ENCODE measurements at places on chromosomes 6 and 20. TPM values are rescaled to one million over a fixed set of nuclear protein-coding genes. Genes with fewer than 3 reads are reported as not detected.
A peak's percentile ranks its signal among the peaks of the same experiment; 100 is the strongest.

DNA sequence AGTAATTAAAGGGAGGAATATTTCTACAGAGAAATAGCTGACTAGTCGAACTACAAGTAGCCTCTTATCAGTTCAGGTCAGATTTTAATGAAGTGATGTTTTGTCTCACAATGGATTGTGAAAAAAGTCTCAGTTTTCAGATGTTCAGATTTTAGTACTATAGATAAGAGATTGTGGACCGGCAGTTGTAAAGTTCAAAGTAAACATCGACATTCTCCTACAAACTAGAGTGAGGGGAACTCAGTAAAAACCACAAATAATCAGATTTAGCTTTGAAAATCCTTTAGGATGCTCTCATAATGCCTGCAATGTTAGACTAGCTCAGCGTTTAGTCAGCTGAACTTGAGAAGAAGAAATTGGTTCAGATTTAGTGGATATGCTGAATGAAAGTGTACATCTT is 39.9 kb downstream of the RCAN2 start:
- H3K27me3 ChIP-seq, result no peaks in the 10 kb centered on the region
- no peak overlapping the region for H3K4me3 ChIP-seq
- no peaks in the 10 kb centered on the region for H3K36me3 ChIP-seq
- peaks cover 39% of the 10 kb centered on the region for H3K4me1 ChIP-seq
- peak overlapping the region; percentile 86 for H3K27ac ChIP-seq
- no peak for DNase-seq

GRCh38 chr20:845941-846893 is 12.7 kb downstream of the FAM110A start:
- no peak for DNase-seq
- no peaks in the 10 kb centered on the region for H3K36me3 ChIP-seq
- H3K27me3 ChIP-seq, result no peaks in the 10 kb centered on the region
- H3K4me3 ChIP-seq, result no peak overlapping the region

GRCh38 chr20:46206992-46207549 is 89.0 kb downstream of the CD40 start:
- H3K36me3 ChIP-seq, result no peaks in the 10 kb centered on the region
- peaks cover 5% of the 10 kb centered on the region for H3K4me1 ChIP-seq
- H3K4me3 ChIP-seq, result no peak overlapping the region
- DNase-seq, result no peak
- no peaks in the 10 kb centered on the region for H3K27me3 ChIP-seq

GRCh38 chr6:53682632-53683031 is 17.1 kb upstream of the KLHL31 start:
- no peak for DNase-seq
- no peaks in the 10 kb centered on the region for H3K27me3 ChIP-seq
- H3K36me3 ChIP-seq, result no peaks in the 10 kb centered on the region
- H3K4me3 ChIP-seq, result no peak overlapping the region
- no peaks in the 10 kb centered on the region for H3K4me1 ChIP-seq
- H3K27ac ChIP-seq, result no peak overlapping the region

GRCh38 chr6:31271641-31272357 is at the start of gene HLA-C:
Gene HLA-C (minus strand): TSS chr6:31272092. CDS start chr6:31272071, 21 bp downstream.
- peak within 1 kb of the TSS; percentile 80 for H3K4me3 ChIP-seq
- peak within 1 kb of the TSS; percentile 96 for H3K27ac ChIP-seq
- DNase-seq, result peak; percentile 79
- H3K36me3 ChIP-seq, result no peaks in the 10 kb centered on the region
- H3K27me3 ChIP-seq, result no peaks in the 10 kb centered on the region

DNA sequence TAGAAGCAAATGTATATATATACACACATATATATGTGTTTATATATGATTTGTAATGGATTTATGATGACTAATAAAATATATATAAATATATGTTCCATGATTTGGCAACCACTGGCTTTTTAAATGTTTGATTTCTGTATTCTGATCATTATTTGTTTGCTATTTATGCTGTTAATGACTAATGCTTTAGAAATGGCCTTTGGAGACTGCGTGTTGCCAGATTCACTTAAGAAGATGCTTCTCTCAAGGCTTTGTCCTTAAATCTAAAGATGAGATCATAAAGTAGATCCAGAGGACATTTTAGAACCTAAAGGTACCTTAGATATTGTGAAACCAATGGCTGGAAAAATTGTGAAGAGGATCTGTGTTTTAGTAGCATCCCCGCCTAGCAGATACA is 116.0 kb upstream of the SUPT3H start:
- no peak overlapping the region for H3K27ac ChIP-seq
- no peak for DNase-seq
- H3K4me1 ChIP-seq, result no peaks in the 10 kb centered on the region

DNA sequence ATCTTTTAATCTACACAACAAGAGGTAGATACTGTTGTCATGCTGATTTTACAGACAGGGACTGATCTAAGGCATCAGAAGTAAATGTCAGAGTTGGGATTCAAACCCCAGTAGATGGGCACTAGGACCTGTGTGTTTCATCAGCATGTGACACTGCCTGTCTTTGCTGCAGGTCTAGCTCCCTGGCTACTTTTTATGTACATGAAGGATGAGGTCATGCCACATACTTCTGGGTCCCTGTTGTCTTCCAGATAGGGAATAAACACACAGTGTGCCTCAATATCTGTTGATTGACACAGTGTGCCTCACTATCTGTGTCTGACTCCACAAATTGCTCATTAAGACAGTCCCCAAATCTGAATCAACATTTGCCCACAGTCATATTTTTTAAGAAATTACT is 106.9 kb downstream of the TFAP2B start:
- no peaks in the 10 kb centered on the region for H3K36me3 ChIP-seq
- no peaks in the 10 kb centered on the region for H3K27me3 ChIP-seq
- no peaks in the 10 kb centered on the region for H3K4me1 ChIP-seq
- no peak overlapping the region for H3K4me3 ChIP-seq
- no peak overlapping the region for H3K27ac ChIP-seq

Gene LY6G5B
- total RNA-seq, result 9.6 TPM

GRCh38 chr20:52461582-52461981 is 270.0 kb upstream of the ZFP64 start:
- no peaks in the 10 kb centered on the region for H3K4me1 ChIP-seq
- no peak overlapping the region for H3K27ac ChIP-seq
- H3K27me3 ChIP-seq, result no peaks in the 10 kb centered on the region
- no peaks in the 10 kb centered on the region for H3K36me3 ChIP-seq
- DNase-seq, result no peak
- no peak overlapping the region for H3K4me3 ChIP-seq

DNA sequence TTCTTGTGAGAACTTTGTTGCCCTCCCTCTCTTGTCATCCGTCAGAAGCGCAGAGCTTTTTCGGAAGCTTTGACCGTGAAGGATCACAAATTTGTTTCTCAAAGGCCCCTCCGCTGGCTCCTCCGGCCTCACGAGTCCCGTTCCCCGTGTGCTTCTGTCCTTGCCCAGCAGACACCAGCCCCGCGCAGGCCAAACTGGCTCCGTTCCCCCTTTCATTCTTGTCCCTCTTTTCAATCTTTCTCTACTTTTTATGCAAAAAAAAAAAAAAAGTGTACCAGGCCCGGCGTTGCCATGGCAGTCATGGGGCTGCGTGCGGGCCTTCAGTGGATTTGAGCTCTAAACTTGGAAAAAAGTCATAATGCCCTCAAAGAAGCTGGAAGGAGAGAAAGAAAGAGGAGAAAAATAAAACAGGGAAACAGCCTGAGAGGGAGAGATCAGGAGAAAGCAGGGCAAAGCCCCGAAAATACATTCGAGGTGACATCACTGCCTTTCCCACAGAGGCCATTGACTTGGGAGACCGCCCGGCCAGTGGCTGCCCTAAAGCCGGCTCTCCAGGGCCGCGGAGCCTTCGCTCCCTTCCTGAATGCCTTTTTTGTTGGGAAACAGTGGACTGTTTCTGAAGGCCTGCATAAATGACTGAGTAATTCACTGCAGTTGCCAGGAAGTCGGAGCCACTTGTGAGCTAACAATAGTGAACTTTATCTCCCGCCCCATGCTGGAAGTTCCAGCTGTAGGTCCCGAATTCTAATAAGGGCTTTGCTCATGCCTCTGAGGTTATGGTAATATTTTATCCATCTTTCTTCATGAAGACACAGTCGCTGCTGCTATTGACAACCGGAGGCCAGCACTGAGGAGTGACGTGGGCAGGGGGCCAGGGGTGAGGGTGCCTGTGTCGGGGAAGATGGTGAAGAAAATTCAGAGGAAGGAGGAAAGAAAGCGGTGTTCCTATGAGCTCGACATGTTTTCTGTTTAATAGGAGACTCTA is 670.9 kb downstream of the QKI start:
- peak overlapping the region; percentile 63 for H3K4me3 ChIP-seq
- no peaks in the 10 kb centered on the region for H3K36me3 ChIP-seq
- peak; percentile 45 for DNase-seq
- H3K4me1 ChIP-seq, result peaks cover 3% of the 10 kb centered on the region
